ENCODE measurements at places on chromosomes 1 and 21. TPM values are rescaled to one million over a fixed set of nuclear protein-coding genes. Genes with fewer than 3 reads are reported as not detected.

The IGSF9 gene
- 0.16 TPM for total RNA-seq

The LCE3D gene
- total RNA-seq = not detected

The SF3B4 gene
- total RNA-seq = 45.3 TPM

The ESPN gene
- total RNA-seq = 6.0 TPM

The CEP350 gene
- total RNA-seq = 62.1 TPM

The TPTE gene
- total RNA-seq = not detected

The ACKR1 gene
- 0.28 TPM for total RNA-seq

DNA sequence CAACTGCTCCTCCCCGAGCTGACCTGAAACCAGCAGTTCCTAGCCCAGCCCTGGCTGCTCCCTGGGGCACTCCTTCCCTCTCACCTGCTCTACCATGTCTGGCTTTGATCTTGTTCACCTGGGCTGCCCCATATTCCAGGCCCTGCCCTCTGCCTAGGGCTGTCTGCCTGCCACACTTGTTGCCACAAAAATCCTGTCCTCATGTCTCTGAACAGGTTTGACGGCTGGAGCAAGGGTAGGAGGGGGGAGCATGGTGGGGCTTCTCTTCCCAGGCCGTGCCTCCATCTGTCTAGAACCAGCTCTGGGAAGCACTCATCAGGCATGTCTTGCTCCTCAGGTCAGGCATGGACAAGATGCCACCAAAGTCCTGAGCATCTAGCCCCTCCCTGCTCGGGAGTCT is 44.3 kb upstream of the WNT2B start:
- H3K27me3 ChIP-seq = no peaks in the 10 kb centered on the region
- no peaks in the 10 kb centered on the region for H3K36me3 ChIP-seq
- no peak overlapping the region for H3K4me3 ChIP-seq
- H3K4me1 ChIP-seq = peaks cover 8% of the 10 kb centered on the region
- H3K27ac ChIP-seq = no peak overlapping the region
- no peak for DNase-seq

GRCh38 chr1:203395751-203396150 is 44.8 kb upstream of the FMOD start:
- H3K4me3 ChIP-seq = no peak overlapping the region
- no peaks in the 10 kb centered on the region for H3K36me3 ChIP-seq
- H3K27me3 ChIP-seq = no peaks in the 10 kb centered on the region
- H3K27ac ChIP-seq = no peak overlapping the region
- no peaks in the 10 kb centered on the region for H3K4me1 ChIP-seq

GRCh38 chr21:43267391-43268085 is 98.7 kb downstream of the CRYAA start:
- DNase-seq = no peak
- peaks cover 31% of the 10 kb centered on the region for H3K27me3 ChIP-seq

GRCh38 chr1:66353257-66353656 is 180.7 kb upstream of the SGIP1 start:
- DNase-seq = no peak
- H3K27ac ChIP-seq = peak overlapping the region; percentile 92
- peaks cover 74% of the 10 kb centered on the region for H3K4me1 ChIP-seq
- H3K36me3 ChIP-seq = peaks cover 4% of the 10 kb centered on the region

DNA sequence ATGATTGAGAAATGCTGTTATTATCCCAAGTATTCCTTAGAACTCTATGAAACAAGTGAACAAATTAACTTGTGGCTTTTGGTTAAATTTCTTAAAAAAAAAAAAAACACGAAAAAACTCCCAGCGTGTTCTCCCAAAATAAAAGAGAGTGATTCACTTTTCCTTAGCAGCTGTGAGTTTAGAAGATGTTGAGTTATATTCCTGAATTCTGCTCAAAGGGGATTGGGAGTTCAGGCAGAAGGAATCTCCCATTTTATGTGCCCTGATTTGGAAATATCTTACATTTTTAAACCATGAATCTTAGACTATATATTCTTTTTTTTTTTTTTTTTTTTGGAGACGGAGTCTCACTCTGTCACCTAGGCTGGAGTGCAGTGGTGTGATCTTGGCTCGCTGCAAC is 34.3 kb downstream of the SMG7 start:
- no peaks in the 10 kb centered on the region for H3K27me3 ChIP-seq
- no peaks in the 10 kb centered on the region for H3K36me3 ChIP-seq
- DNase-seq = no peak
- H3K27ac ChIP-seq = no peak overlapping the region

DNA sequence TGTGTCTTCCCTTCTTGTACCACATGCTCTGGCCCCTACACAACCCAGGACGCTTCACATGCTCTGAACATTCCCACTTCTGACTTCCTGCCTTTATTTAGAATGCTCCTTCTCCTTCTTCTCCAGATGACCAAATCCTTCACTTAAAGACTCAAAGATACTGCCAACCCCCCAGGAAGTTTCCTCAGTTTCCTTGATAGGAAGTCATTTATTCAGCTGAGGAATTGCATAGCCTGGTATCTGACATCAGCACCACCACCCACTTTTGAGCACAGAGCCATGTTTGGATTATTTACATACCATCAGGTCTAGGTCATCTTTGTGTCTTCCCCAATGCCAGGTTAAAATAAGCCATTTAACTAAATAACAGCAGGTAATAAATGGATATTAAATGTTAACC is 42.4 kb downstream of the GFI1 start:
- no peak for DNase-seq
- no peaks in the 10 kb centered on the region for H3K27me3 ChIP-seq
- no peak overlapping the region for H3K27ac ChIP-seq
- H3K4me3 ChIP-seq = no peak overlapping the region

- H3K27ac ChIP-seq = no peak overlapping the region
- H3K4me3 ChIP-seq = no peak overlapping the region
- H3K27me3 ChIP-seq = no peaks in the 10 kb centered on the region
- H3K4me1 ChIP-seq = peaks cover 7% of the 10 kb centered on the region
These were observed 3.0 kb upstream of the EPHX4 start for GRCh38 chr1:92026806-92027205.

DNA sequence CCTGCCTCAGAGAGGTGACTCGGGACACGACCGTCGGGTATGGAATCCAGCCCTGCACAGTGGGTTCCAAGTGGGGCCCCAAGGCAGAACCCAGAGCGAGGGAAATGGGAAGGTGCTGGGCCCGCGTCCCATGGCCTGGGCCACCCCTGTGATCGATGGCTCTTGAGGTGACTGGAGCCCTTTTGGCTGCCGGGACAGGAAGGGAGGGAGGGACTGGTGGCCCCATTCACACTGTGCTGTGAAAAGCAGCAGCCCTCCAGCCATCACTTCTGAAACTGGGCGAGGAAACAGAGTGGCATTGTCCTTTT is 110.4 kb upstream of the IFFO2 start:
- no peaks in the 10 kb centered on the region for H3K36me3 ChIP-seq
- no peak for DNase-seq
- H3K27ac ChIP-seq = no peak overlapping the region
- H3K4me1 ChIP-seq = no peaks in the 10 kb centered on the region

DNA sequence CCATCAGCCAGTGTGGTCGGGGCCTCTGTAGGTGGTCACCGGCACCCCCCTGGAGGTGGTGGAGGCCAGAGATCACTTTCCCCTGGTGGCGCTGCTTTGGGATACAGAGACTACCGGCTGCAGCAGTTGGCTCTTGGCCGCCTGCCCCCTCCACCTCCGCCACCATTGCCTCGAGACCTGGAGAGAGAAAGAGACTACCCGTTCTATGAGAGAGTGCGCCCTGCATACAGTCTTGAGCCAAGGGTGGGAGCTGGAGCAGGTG is 961 bp downstream of the RBM15 start:
- H3K4me1 ChIP-seq = peaks cover 47% of the 10 kb centered on the region
- peak overlapping the region; percentile 98 for H3K27ac ChIP-seq
- H3K4me3 ChIP-seq = peak overlapping the region; percentile 98
- peaks cover 23% of the 10 kb centered on the region for H3K36me3 ChIP-seq

DNA sequence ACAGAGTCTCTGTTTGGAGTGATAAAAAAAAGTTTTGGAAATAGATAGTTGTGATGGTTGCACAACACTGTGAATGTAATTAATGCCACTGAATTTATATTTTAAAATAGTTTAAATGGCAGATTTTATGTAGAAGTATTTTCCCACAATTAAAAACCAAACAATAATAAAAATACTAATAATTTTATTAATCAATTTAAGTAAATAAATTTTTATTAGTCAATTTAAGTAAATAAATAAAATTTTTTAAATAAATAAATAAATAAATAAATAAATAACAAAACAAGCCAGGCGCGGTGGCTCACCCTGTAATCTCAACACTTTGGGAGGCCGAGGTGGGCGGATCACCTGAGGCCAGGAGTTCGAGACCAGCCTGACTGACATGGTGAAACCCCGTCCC is 4.9 kb upstream of the KDF1 start:
- H3K36me3 ChIP-seq = no peaks in the 10 kb centered on the region
- no peak overlapping the region for H3K27ac ChIP-seq
- no peak for DNase-seq

DNA sequence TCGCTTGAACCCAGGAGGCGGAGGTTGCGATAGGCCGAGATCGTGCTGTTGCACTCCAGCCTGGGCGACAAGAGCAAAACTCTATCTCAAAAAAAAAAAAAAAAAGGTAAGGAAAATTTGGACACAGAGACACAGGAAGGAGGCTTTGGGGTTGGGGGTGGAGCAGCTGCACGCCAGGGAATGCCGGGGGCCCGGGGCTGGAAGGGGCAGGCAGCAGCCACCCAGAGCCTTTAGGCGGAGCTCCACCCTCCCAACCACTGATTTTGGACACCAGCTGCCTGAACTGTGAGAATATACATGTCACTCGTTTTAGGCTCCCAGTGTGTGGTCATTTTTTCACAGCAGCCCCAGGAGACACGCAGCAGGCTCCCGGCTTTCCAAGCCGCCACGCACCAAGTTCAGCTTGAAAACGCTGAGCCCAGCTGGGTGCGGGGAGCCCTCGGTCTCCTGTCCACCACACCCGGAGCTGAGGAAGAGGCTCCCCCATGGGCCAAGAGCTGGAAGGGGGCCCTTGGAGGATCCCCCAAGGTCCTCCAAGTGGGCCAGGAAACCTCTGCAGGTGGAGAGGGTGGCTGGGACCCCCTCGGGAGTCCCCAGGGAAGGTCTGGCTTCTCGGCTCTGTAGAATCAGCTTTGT is 5.9 kb upstream of the FAAP20 start:
- no peaks in the 10 kb centered on the region for H3K36me3 ChIP-seq
- H3K4me1 ChIP-seq = peaks cover 13% of the 10 kb centered on the region
- H3K27ac ChIP-seq = no peak overlapping the region
- H3K4me3 ChIP-seq = no peak overlapping the region

GRCh38 chr1:115170961-115171392 is 81.7 kb upstream of the TSPAN2 start:
- no peak overlapping the region for H3K27ac ChIP-seq
- H3K4me1 ChIP-seq = no peaks in the 10 kb centered on the region
- DNase-seq = no peak
- no peak overlapping the region for H3K4me3 ChIP-seq
- H3K36me3 ChIP-seq = no peaks in the 10 kb centered on the region
- peaks cover 8% of the 10 kb centered on the region for H3K27me3 ChIP-seq

GRCh38 chr21:43362321-43362791 is 64.6 kb downstream of the SIK1 start:
- peaks cover 27% of the 10 kb centered on the region for H3K4me1 ChIP-seq
- peak; percentile 91 for DNase-seq
- peaks cover 20% of the 10 kb centered on the region for H3K27me3 ChIP-seq

- H3K27me3 ChIP-seq = no peaks in the 10 kb centered on the region
- no peak for DNase-seq
- H3K4me3 ChIP-seq = peak overlapping the region; percentile 78
- H3K27ac ChIP-seq = peak overlapping the region; percentile 72
- H3K36me3 ChIP-seq = no peaks in the 10 kb centered on the region
These were observed 1.6 kb downstream of the LMO4 start for GRCh38 chr1:87330057-87330884.

- H3K4me3 ChIP-seq = no peak overlapping the region
- no peaks in the 10 kb centered on the region for H3K27me3 ChIP-seq
- H3K4me1 ChIP-seq = no peaks in the 10 kb centered on the region
These were observed 111.3 kb downstream of the TGFB2 start for GRCh38 chr1:218456444-218456843.

DNA sequence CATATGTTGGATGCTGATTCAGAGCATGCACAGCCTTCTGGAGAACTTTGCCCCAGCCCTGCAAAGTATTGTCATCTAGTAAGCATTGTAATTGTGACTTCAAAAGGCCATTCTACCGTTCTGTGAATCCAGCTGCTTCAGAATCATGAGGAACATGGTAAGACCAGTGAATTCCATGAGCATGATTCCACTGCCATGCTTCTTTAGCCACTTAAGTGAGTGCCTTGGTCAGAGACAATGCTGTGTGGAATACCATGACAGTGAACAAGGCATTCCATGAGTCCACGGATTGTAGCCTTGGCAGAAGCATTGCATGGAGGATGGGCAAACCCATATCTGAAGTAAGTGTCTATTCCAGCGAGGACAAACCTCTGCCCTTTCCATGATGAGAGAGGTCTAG is 123.7 kb downstream of the S1PR1 start:
- H3K36me3 ChIP-seq = no peaks in the 10 kb centered on the region
- H3K27me3 ChIP-seq = no peaks in the 10 kb centered on the region
- peaks cover 4% of the 10 kb centered on the region for H3K4me1 ChIP-seq
- no peak for DNase-seq

GRCh38 chr1:34406833-34407539 is 230.3 kb downstream of the C1orf94 start:
- no peak overlapping the region for H3K4me3 ChIP-seq
- H3K4me1 ChIP-seq = no peaks in the 10 kb centered on the region
- H3K36me3 ChIP-seq = no peaks in the 10 kb centered on the region

- no peaks in the 10 kb centered on the region for H3K36me3 ChIP-seq
- peak within 1 kb of the TSS; percentile 97 for H3K27ac ChIP-seq
- DNase-seq = no peak
- H3K4me1 ChIP-seq = peaks cover 82% of the 10 kb centered on the region
- no peaks in the 10 kb centered on the region for H3K27me3 ChIP-seq
These were observed at the start of gene MINDY1 for GRCh38 chr1:151006327-151007052. Gene MINDY1, minus strand, starts transcription at chr1:151006902. Its CDS starts 4,285 bp downstream, at chr1:151002617.

- no peak overlapping the region for H3K4me3 ChIP-seq
- no peak for DNase-seq
- no peak overlapping the region for H3K27ac ChIP-seq
- H3K36me3 ChIP-seq = no peaks in the 10 kb centered on the region
- H3K27me3 ChIP-seq = no peaks in the 10 kb centered on the region
These were observed 62.8 kb downstream of the EVA1C start for GRCh38 chr21:32475162-32475812.

DNA sequence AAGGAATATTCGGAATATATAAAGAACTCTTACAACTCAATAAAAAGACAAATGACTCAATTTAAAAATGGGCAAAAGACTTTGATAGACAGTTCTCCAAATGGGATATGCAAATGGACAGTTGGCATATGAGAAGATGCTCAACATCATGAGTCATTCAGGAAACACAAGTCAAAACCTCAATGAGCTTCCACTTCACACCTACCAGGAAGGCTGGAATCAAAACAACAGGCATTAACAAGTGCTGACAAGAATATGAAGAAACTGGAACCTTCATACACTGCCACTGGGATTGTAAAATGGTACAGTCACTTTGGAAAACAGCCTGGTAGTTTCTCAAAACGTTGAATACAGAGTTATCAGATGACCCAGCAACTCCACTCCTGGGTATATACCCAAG is 17.2 kb downstream of the PGBD5 start:
- H3K36me3 ChIP-seq = no peaks in the 10 kb centered on the region
- H3K4me3 ChIP-seq = no peak overlapping the region
- H3K4me1 ChIP-seq = no peaks in the 10 kb centered on the region
- DNase-seq = no peak
